Activated T-cell treated with anti-CD3 and anti-CD28 coated beads, Interleukin-2, amount 50 U/mL, for 1 hour (primary cell): ENCODE measurements at places on chromosomes 1 and 21.

- no peak for DNase-seq
These were observed 10.0 kb downstream of the TPM3 start for GRCh38 chr1:154181944-154182343.

GRCh38 chr1:91022518-91022929 lies 689 bp upstream of the ZNF644 start:
- DNase-seq: no peak

GRCh38 chr1:207951652-207952051 lies 40.7 kb upstream of the CD34 start:
- DNase-seq: no peak

- no peak for DNase-seq
These were observed 2.2 kb upstream of the ZMYM4 start for GRCh38 chr1:35266306-35266705.

- no peak for DNase-seq
These were observed 949.4 kb upstream of the ADGRL4 start for GRCh38 chr1:79955966-79956365.

- DNase-seq: no peak
These were observed 46.4 kb upstream of the SOD1 start for GRCh38 chr21:31612894-31613785.

GRCh38 chr1:178485541-178485981 lies 11.2 kb downstream of the CLEC20A start:
- no peak for DNase-seq

GRCh38 chr1:116203181-116203723 lies 92.1 kb downstream of the MAB21L3 start:
- no peak for DNase-seq

GRCh38 chr1:169928438-169929209 lies 34.9 kb upstream of the SCYL3 start:
- DNase-seq: no peak
